ENCODE measurements at places on chromosomes 5 and 9.

DNA sequence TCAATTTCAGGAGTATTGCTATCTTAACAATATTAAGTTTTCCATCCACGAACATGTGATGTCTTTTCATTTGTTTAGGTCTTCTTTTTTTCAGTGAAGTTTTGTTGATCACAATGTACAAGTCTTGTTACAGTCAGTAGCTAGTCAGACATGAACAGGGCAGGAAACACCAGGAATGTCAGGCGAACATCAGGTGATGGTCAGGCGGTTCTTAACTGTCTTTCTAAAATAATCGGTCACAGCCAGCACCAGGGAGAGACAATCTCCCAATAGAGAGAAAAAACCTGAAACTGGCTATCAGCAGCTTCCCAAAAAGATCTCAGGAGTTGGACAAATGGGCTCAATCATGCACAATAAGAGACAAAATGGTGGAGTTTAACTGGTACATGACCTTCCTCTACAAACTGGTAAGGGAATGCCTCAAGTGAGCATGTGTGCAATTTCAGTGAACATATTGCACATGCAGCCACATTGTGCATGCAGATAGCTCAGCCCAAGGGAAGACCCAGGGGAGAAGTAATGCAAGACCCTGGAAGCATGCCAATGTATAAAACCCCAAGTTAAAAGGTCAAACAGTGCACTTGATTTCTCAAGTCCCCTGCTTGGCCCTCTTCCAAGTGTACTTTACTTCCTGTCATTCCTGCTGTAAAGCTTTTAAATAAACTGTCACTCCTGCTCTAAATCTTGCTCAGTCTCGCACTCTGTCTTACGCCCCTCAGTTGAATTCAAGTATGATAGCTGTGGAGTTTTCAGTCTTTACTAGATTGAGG, 176.1 kb upstream of the RASEF start:
- peak; percentile 9 for DNase-seq

DNA sequence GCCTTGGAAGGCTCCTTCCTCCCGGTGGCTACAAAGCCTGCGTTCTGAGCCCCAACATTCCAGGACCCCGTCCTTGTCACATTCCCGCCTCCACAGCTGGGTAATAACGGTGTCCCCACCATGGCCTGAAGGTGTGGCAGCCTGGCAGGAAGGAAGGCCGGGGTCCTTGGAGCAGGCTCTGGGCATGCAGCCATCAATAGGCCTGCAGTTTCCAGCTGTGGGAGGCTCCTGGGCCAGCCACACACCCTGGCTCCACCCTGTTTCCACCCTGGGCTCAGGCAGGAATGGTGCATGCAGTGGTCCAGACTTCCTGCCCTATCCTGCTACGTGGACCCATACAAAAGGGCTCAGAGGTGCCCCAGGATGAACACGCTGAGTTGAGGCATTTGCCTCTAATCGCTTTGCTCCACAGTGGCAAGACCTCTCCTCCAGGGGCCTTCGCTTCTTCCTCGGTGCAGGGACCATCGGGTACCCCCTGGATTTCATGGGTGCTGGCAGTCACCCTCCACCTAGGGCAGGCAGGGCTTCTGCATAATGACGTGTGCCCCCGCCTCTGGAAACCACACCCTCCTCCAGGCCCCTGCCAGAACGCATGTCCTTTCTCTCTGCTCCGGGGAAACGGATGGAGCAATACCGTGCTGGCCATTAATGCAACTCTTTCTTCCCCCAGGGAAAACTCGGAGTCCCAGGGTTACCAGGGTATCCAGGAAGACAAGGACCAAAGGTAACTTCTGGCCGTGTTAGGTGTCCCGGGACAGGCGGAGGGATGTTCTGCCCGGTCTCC, 95.1 kb upstream of the FCN2 start:
- DNase-seq = no peak

GRCh38 chr5:9716838-9717281, 86.7 kb upstream of the TAS2R1 start:
- no peak for DNase-seq

GRCh38 chr9:135087489-135087792, at the start of gene OLFM1:
Gene OLFM1 (plus strand): TSS chr9:135087668. CDS start chr9:135087990, 322 bp downstream.
- DNase-seq = peak; percentile 2

- no peak for DNase-seq
Observed at GRCh38 chr5:145908206-145908960, 28.0 kb upstream of the SH3RF2 start.

GRCh38 chr5:179763215-179763945, 30.4 kb upstream of the LTC4S start:
- DNase-seq = peak; percentile 26

- no peak for DNase-seq
Observed at GRCh38 chr5:54772684-54773083, 212.7 kb downstream of the ESM1 start.

GRCh38 chr9:75993434-75993833, 103.0 kb downstream of the PCSK5 start:
- DNase-seq = no peak

- no peak for DNase-seq
Observed at GRCh38 chr5:6480133-6481051, 31.7 kb downstream of the UBE2QL1 start.

GRCh38 chr9:35829084-35829763, at the start of gene TMEM8B:
Gene TMEM8B (plus strand): TSS chr9:35829228. CDS start chr9:35829448, 220 bp downstream.
- DNase-seq = peak; percentile 36

- no peak for DNase-seq
Observed at GRCh38 chr5:32753765-32754164, 42.6 kb downstream of the NPR3 start.

GRCh38 chr9:134735441-134736175, 94.0 kb downstream of the COL5A1 start:
- DNase-seq = no peak
